ENCODE measurements at places on chromosomes 13 and 19.

- DNase-seq: no peak
These were observed 35.3 kb downstream of the DACH1 start for GRCh38 chr13:71831716-71832115.

GRCh38 chr13:98741741-98742435 is 10.6 kb downstream of the SLC15A1 start:
- DNase-seq: no peak

GRCh38 chr13:73938372-73939070 is 195.7 kb downstream of the KLF12 start:
- DNase-seq: no peak

- DNase-seq: no peak
These were observed 27.6 kb upstream of the SIN3B start for GRCh38 chr19:16801600-16802013.

- no peak for DNase-seq
These were observed 27.8 kb downstream of the MBNL2 start for GRCh38 chr13:97249796-97250495.

DNA sequence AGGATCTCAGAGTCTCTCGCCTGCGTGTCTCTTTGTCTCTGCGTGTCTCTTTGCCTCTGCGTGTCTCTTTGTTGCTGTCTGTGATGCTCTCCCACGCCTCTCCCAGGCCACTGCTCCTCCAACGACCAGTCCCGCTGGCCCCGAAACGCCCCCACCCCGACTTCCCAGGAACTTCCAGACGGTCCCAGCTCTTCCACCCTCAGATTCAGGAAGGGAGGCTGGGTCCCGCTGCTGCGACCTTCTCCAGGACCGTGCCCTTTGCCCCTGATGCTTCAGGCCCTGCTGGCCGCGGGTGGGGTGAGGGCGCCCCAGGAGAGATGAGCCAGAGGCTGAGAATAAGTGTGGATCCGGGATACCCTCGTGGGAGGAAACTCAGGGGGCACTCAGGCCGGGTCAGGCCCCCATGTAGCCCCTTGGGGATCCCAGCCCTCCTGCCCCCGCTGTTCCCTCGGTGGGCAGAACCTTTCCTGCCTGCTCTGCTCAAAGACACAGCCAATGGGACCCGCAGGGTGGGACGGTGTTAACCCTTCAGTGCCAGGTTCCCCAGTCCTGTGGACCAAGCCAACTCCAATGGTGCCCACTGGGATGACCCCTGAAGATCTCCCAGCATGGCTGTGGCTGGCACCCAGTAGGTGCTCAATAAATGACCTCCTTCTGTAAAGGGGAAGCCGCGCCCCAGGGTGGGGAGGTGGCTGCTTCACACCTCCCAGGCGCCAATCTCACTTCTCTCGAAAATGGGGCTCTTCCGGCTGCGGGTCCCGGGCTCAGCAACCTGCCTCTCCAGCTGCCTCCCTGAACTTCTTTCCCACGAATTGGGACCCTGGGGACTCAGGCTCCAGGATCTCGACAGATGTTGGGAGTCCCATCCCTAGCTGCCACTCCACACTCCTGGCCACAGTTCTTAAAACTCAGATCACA is 1.5 kb upstream of the S1PR5 start:
- DNase-seq: no peak

- no peak for DNase-seq
These were observed 108.6 kb downstream of the ELF1 start for GRCh38 chr13:40910324-40911050.

DNA sequence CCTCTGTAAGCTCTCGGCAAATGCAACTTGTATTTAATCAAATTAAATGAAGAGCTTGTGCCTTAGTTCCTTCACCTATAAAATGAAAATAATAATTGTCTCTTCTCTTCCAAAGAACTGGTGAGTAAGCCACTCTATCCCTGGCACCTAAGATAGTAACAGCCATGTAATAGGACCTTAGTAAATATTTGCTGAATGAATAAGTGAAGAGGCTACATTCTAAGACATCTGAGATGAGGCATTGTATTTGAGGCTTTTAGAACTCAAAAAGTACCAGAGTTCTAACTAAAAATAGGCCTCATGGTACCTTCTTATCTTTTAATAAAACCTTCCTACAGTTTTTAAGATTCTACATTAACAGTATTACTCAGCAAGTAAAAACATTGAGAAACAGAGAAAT is 17.3 kb upstream of the DCLK1 start:
- no peak for DNase-seq

DNA sequence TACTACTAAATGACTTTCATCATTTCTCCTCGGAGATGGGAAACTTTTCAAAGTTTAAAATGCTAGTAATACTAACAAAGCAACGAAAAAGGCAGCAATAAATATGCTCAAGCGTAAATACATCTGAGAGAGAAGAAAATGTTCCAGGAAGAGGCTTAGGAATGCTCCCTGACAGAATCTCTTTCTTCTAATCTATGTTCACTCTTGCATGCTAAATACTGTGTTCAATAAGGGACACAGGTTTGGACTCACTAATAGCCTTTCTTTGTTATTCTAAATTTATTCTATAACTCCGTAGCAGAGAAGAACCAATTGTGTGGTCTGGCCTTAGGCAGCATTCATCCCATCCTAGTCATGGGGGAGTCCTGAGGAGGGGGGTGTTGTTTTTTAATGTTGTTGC is 823.0 kb downstream of the PCDH9 start:
- DNase-seq: no peak

DNA sequence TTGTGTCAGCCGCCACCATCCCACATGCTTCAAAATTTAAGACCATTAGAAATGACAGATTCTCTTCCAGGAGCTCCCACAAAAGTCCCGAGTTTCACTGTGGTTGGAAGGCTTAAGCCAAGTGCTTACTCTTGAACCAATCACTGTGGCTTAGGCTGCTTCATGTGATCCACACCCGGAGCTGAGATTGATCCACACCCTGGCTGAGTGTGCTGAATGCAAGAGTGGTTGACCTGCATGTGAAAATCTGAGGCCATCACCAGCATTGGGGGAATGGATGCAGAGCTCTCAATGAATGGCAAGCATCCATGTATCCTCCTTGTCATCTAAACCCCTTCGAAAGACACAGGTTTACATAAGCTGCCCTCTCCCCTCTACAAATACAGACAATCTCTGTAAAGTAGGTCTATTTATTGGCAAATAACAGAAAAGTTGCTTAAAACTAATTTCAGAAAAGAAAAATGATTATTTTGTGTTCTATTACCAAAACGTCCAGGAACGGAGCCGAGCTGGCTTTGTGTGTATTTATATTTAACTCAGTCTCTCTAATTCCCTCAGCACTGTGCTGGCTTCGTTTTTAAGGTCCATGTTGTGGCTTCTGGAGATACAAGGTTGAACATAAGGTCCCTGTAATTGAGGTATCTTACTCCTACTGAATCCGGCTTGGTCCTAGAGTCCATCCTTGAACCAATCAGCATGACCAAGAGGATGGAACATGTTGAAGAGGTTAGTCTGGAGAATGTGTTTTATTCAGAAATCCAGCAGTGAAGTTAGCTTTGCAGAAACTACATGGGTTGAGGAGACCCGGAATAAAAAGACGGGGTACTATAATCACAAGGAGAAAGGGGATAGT is 332.4 kb downstream of the LIG4 start:
- no peak for DNase-seq

Measured in stimulated activated CD8-positive, alpha-beta memory T cell treated with anti-CD3 and anti-CD28 coated beads, Interleukin-4, amount 100 ng/mL, for 24 hours (primary cell).